ENCODE measurements at places on chromosomes 11 and 22. TPM values are rescaled to one million over a fixed set of nuclear protein-coding genes. Genes with fewer than 3 reads are reported as not detected.

The OR6T1 gene
- not detected for total RNA-seq

The DENND6B gene
- total RNA-seq, result 1.2 TPM

GRCh38 chr11:19805827-19806226, 93.2 kb downstream of the NAV2 start:
- no peak for DNase-seq

DNA sequence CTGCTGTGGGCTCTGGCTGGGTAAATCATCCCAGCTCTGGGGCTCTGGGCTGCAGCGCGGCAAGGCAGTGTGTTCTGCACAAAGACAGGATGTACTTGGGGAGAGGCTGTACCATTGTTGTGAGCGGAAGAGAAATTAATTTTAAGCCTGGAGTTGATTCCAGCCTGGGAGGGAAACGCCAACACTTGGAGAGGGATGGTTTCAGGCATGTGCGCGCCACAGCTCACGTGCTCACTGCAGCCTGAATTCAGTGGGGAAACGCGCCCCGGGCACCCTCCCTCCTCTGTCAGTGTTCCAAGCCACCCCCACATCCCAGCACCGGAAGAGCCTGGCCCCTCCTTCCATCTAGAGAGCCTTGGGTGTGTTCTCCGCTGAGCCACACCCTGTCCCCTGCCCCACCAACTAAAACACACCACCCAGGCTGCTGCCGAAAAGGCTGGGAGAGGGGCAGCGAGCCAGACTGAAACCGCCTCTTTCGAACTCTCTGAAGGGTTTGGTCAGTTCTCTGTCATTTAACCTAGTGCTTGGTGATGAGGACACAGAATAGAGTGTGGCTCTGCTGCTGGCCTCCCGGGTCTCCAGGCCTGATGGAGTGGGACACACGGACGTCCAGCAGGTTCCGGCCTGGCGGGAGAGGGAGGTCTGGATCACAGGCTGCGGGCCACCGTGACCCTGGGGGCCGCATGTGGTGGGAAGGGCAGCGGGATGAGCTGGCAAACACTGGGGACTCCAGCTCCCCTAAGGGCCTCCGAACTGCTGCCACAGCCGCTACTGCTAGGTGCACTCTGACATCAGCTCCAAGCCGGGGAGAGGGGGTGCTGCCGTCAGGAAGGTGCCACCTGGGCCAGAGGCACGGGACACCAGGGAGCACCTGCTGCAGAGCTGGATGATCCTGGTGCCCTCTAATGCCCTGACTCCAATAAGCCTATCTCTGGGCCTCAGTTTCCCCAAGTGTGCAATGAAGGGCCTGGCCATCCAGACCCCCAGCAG, 230.8 kb downstream of the CTTN start:
- no peak for DNase-seq

- no peak for DNase-seq
These were observed 313.5 kb downstream of the MIAT start for GRCh38 chr22:26970809-26971394.

- DNase-seq, result peak; percentile 22
These were observed 117.2 kb upstream of the IGLL5 start for GRCh38 chr22:22770280-22770871.

DNA sequence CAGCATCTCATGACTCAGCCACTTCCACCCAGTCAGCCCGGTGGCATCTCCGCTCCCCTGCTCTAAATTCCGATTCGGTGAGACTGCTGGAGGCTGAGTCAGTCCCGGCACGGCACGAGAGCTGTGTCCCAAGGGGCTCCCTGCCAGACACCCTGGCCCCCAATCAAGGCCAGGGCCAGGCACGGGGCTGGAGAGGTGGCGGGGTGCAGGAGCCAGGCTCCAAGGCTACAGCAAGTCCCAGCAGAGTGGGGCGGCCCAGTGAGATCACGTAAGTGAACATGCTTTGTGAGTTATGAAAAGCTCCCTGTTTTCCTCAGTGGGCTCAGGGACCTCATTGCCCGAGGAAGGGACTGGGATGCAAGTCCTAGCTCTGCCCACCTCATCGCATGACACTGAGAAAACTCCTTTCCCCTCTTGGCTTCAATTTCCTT, 3.0 kb downstream of the C11orf68 start:
- peak; percentile 99 for DNase-seq

DNA sequence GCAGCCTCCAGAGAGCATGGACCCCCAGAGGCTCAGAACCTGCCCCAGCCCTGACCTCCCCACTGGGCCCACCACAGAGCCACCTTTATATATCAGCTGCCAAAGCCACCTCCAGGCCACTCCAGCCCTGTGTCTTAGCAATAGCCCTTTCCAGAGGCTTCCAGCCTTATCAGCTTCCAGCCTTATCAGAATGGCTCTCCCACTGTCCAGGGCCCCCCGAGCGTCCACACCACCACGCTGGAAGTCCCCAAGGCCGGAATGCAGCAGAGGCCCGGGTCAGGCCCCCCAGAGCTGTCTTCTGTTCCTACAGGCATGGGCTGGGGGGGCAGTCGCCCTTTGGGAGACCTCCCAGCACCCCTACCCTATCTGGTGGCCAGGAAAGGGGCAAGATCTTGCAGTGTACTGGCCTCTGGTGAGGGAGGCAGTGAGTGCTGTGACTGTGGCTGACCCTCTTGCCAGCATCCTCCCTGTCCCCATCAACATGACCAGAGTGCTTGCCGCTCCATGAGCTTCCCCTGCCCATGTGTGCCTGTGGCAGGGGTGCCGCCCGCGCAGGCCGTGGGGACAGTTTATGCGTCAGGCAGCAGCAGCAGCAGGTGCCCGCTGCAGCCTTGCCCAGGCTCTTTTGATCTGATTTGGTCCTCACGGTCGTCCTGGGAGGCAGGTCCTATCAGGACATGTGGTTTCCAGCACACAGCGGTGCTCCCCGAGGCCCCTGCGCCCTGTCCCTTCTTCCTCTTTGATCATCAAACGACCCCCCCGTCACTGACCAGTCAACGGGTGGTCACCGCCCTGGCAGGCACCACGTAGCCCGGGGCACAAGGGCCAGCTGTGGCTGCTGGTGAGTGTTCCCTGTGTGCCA, 15.9 kb downstream of the OSBPL5 start:
- DNase-seq, result no peak

DNA sequence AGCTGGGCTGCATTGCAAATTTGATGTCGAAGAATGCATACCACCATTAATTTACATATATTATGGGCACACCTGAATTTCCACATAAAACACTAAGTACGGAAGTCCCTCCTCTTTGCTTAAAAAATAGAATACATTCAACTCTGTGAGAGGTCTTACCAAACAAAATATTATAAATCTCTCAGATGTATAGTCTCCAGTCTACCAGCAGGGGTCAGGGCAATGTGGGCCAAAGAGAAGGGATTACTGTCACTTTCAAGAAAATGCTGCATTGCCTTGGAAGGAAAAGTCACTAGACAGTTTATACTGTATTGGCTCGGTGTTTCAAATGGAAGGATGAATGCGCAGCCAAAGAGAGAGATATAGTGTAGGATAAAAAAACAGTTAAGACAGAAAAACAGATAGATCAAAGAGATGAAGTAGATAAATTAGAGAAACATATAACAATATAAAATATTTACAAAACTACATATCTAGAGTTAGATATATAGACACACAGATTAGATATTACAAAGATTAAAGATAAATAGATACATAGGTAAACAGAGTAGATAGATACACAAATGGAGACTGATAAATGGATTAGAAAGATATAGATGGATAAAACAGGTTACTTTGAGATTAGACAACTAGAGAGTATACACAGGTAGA, 20.9 kb downstream of the SERGEF start:
- peak; percentile 58 for DNase-seq

DNA sequence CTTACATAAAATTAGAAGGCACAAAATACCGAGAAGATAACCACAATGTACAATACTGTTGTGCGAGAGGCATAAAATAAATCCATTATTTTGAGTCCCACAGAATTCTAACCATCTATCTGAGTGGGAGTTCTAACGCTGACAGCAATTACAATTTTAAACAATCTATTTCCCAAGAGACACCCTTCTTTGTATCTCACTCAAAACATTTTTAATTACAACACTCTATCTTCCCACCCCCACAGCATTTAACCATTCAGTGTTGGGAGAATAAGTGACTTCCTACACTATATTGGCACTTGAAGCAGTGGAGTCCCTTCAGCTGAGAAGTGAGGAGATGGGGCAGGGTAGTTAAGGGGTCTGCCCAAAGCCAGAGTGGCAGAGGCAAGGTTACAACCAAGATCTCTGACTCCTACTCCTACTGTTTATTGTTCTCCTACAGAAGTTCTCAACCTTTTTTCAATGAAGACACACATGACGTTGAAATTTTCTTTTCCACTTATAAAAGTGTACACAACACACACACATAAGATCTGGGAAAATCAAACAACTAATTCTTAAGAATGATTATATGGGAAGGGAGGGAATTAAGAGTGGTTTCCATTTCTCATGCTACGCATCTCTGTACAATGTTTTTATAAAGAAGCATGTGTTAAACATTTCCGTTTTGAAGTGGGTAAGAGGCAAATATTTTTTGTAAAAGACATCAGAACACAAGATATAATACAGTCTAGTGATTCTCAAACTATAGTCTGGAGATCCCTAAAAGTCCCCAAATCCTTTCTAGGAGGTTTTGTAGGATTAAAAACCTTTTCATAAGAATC, 10.9 kb downstream of the SLC25A17 start:
- DNase-seq, result no peak

GRCh38 chr22:46085828-46086576, 64.3 kb upstream of the PPARA start:
- no peak for DNase-seq

- no peak for DNase-seq
These were observed 1.4 kb downstream of the TMEM9B start for GRCh38 chr11:8962841-8963240.

DNA sequence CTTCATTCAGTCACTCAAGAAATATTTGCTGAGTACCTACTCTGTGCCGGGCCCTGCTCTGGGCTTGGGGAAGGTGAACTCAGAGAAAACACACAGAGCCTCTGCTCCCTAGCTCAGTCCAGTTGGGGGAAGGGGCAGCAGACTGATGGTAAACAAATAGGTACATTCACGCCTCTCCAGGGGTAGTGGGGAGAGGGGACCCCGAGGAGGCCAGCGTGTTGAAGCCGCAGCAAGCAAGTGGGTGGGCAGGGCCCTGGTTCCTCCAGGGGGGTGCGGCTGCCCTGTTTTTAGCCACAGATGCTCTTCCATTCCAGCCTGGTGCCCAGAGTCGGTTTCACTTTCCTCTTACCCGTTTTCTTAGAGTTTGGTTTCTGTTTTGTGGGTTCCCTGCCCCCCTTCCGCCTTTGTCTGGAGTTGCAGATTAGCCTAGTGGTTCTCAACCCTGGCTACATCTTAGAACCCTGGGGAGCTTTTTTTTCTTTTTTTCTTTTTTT, 8.7 kb downstream of the DRAP1 start:
- DNase-seq, result no peak

The APOBEC3F gene
- total RNA-seq, result 2.8 TPM

The OR51E1 gene
- not detected for total RNA-seq

DNA sequence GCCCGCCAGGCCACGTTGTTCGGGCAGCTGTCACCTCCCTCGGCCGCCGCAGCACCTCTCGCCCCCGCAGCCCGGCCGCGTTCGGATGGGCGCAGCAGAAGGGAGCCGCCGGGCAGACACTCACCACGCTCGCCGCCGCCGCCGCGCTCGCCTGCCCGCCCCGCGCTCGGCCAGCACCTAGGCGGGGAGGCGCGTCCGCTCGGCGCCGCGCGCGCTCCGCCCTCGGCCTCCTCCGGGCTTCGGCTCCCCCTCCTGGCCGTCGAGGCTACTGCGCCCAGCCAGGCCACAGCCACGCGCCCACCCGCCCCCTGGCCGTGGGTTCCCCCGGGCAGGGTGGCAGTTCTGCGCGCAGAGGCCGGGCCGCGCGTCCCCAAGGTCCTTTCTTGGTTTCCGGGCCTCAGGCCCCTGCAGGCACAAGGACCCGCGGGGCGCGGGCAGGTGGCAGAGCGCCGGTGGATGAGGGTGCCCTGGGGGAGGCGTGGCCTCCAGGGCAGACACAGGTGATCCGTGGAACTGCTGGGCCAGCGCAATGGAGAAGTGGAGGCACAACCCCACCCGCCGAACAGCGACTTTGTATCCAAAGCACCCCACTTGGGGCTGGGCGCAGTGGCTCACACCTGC, at the start of gene SLC25A22:
Gene SLC25A22 (minus strand): TSS at position 189 of the 621 bp plus-strand sequence. CDS start 3,275 bp downstream, outside the sequence.
- DNase-seq, result peak; percentile 56

DNA sequence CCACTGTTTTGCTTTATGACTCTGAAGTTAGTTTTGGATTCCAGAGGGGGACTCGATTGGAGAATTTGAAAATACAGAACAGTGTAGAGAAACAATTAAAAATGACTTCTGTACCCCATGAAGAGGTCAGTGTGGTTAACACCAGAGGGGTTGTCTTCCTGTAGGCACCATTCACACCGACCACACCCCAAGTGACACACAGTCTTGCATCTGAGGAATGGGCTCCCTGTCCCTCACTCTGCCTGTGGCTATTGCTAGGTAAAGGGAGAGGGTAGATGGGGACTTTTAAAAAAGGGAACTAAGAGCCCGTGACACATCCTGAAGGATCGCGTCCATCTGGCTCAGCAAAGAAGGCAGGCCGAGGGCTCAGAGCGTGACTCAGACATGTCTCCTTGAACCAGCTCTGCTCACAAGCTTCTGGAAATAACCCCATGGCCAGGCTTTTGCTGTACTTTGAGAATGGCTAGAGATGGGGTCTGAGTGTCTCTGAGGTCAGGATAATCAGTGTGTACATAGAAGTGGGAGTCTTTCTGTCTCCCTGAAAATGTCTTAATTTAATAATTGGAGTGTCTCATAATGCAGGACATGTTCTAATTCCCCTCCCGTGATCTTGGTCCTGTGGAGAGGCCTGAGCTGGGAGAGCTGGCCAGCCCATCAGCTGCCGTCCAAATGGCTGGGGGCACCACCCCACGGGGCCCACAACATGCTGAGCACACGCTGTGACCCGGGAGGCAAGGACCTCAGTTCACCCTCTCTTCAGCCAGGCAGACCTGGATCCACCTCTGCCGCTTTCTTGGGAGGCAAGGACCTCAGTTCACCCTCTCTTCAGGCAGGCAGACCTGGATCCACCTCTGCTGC, 39.3 kb downstream of the SGSM1 start:
- DNase-seq, result no peak

The FADD gene
- total RNA-seq, result 69.0 TPM

The GATD1 gene
- total RNA-seq, result 42.7 TPM

The MPEG1 gene
- total RNA-seq, result not detected

GRCh38 chr22:20083891-20084546, 4.0 kb downstream of the DGCR8 start:
- no peak for DNase-seq

The TEX12 gene
- total RNA-seq, result not detected

DNA sequence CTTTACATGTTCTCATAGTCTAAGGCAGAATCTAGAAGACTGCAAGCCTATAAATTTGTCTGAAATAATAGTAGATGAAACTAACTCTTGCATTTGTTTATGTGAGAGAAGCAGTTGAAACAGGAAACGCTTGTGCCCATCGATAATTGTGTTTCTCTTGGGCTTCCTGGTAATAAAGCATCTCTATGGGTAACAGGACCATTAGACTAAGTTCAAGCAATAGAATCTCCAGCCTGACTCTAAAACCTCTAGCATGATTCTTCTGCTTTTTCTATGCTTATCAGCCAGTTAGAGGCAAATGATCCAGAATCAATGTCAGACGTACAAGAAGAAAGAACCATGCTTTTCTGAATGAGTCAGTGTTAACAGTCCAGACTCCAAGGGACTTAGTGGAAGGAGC, 1734.4 kb downstream of the LRRC4C start:
- DNase-seq, result no peak

The CCND1 gene
- total RNA-seq, result 422 TPM

Measured in A172 (cell line).